ENCODE measurements at places on chromosomes 6 and 20.

DNA sequence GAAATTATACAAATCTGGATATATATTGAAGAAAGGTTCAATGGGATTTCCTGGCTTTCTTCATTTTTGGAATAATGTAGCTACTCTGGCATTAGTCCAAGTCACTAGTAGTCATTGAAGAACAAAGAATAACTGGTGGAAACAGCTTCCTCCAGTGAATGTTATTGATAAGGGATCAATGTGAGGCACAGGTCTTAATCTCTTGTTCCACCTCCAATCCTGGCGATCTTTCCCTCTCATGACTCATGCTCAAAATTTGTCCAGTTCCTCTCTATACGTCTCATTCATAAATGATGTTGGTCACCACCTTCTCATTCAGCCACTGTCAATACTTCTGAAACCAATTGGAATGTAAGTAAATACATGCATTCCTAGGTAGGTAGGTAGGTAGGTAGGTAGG lies 185.0 kb upstream of the BMP2 start:
- no peak for DNase-seq

- no peak for DNase-seq
Measured at GRCh38 chr20:32482442-32483261, 102.5 kb downstream of the NOL4L start.

- DNase-seq: no peak
Measured at GRCh38 chr6:29611426-29611825, 21.6 kb downstream of the GABBR1 start.

DNA sequence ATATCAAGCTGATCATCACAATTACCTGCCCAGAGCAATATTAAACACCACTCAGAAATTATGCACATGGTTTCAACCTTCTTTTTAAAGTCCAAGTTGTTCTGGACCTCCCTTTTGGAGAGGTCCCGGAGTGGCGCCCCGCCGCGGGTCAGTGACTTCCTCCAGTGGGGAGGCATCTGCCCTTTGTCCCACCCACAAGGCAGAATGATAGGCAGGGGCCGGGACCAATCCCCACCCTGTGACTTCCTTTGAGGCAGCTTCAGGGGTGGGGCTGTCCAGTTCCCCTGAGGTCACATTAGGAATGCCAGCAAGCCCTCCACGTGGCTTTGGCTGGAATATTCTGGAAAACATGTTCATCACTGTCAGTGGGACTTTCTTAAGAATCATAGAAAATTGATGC lies 207.0 kb downstream of the ANKRD60 start:
- no peak for DNase-seq

DNA sequence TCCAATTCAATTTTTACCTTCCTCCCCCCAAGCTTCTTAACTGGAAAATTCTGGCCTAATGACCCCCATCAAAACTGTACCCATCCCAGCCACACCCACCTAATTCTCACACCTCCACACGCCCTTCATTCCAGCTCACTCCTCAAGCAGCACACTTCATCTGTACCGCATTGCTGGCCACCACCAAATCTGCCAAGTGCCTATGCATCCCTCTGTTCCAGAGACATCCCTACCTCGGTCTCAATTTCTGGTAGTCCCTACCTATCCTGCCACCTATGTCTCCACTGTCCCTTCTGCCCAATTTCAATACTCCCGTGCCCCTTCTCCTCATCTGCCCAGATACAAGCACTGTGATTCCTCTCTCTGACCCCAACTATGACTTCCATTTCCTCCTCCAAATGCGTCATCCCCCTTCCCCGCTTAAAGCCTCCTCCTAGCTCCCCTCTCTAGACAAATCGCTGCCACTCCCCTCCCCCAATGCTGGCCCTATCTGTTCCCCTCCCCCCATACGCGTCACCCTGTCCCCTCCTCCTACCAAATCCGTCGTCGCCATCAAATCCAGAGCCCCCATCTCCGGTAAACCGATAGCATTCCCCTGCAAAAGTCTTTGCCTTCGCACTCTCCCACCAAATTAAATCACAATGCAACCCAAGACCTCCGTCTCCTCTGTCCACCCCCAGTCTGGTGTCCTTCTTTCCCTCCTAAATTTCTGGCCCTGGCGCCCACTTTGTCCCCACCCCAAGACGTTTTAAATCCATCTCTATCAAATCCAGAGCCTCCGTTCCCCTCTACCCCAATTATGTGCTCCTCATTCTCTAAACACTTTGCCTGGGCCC lies 1.2 kb downstream of the MTCH1 start:
- DNase-seq: no peak

DNA sequence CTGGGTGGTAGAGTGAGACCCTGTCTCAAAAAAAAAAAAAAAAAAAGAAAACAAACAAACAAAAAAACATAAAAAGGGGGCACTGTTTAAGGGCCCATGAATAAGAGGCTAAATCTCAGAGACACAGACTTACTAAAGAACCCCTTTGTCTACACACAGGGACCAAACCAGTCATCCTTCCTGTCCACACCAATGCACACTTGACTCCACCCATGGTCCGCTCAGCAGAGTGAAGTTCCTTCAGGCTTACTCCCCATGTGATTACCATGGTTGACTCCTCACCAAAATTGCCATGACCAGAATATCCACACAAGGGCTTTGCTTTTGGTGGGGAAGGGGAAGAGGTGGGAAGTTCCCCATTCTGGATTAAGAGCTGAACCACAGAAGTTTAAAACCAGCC lies 19.4 kb upstream of the REPS1 start:
- DNase-seq: no peak

GRCh38 chr6:22519237-22519636 lies 50.1 kb upstream of the HDGFL1 start:
- no peak for DNase-seq

- no peak for DNase-seq
Measured at GRCh38 chr20:58646257-58646656, 4.8 kb upstream of the STX16 start.
